ENCODE measurements at places on chromosomes 5 and 9.

- DNase-seq = no peak
- H3K27ac ChIP-seq = no peak overlapping the region
- H3K36me3 ChIP-seq = no peaks in the 10 kb centered on the region
- peaks cover 32% of the 10 kb centered on the region for H3K27me3 ChIP-seq
These were observed 4.8 kb downstream of the GAS1 start for GRCh38 chr9:86942281-86943200.

DNA sequence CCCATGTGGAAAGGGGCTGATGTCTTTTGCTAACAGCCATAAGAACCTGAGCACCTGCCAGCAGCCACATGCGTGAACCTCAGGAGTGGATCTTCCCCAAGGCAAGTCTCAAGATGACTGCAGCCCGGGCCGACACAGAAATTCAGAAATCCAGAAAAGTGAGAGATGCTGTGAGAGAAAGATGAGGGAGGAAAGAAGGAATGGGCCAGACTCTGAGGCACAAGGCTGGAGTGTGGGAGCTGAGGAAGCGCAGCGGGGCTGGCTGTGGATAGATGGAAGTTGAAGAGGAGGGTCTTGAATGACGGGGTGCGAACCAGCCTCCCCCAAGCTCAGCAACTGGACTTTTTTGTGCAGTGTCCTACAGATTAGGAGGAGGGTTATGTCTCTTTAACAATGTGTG, 337.8 kb downstream of the GADD45G start:
- H3K36me3 ChIP-seq = no peaks in the 10 kb centered on the region
- H3K4me3 ChIP-seq = no peak overlapping the region
- H3K4me1 ChIP-seq = peaks cover 24% of the 10 kb centered on the region
- peak overlapping the region; percentile 63 for H3K27ac ChIP-seq

DNA sequence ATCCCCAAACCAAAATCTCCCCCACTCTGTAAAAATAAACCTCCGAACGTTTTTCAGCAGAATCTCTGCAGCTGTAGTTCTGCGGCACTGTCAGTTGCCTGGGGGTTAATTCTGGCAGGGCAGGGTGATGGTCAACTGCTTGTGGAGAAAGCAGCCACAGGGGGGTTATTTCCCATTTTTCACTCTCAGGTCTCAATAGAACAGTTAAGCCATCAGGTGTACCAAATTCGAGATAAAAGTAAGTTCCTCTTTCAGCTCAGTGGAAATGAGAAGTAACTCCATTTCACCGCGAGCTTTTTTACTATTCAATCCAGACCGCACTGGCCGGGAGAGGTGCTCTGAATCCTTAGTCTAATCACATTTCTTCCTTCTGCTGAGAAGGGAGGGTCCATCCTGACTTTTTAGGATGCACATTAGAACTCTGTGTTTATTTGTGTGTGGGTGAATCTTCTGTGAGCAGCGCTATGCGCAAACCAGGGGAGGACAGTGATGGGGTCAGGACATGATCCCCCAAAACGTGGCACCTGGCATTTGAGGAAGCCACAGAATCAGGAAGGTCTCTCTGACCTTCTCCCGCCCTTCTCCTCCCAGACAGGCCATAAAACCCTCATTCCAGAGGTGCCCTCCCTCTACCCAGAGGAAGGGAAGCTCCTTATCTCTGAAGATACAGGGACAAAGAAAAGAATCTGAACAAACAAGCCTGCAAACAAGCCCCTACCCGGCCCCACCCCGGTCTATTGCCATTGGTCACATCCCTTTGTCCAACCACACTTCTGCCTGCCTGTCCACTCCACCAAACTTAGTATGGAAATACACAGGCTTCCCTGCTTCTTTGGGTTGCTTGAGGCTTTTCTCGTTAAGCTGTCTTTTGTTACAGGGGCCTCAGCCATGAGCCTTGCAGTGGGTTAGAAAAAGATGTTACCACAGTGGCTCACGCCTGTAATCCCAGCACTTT, 229.0 kb downstream of the ROR2 start:
- no peaks in the 10 kb centered on the region for H3K27me3 ChIP-seq
- no peaks in the 10 kb centered on the region for H3K36me3 ChIP-seq
- no peak overlapping the region for H3K27ac ChIP-seq
- H3K4me3 ChIP-seq = no peak overlapping the region
- DNase-seq = no peak

DNA sequence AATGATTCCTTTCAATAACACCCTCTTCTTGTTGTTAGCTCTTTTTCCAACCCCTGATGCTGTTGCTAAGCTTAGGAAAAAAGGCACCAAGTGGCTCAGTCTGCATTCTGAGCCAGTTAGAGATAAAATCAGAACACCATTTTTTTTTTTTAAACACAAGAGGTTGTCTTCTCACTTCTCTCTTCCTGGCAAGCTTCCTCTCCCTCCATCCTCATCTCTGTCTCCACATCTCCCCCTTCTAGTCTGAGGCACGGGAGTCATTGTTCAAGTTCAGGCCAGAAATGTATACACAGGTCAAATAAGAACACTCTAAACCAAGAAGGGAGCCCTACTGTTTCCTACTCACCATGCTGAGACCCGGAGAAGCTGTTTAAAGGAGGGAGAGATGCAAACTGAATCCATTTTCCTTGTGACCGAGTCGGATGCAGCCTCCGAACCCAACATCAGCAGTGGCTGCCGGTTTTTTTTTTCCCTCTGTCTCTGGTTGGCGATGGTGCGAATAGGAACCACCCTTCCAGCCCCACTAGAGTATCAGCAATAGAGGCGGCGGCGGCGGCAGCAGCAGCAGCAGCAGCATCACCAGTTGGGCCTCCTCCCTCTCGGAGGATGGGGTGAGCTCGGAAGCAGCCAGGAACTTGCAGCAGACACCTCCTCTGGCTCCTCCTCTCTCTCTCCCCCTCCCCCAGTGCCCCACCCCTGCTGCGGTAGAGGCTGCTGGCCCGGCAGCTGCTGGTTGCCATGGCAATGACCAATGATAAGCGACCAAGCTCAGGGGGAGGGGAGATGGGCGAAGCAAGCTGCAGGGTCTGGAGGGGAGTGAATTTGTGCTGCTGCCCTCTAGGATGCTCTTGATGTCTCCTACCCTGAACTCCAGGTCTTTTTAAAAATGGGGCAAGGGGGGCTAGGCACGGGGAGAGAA, at the start of gene JAKMIP2:
Gene JAKMIP2, minus strand, starts transcription at position 619 of the 919 bp plus-strand sequence. CDS start 110,922 bp downstream, outside the sequence.
- no peaks in the 10 kb centered on the region for H3K4me1 ChIP-seq
- H3K27ac ChIP-seq = no peak within 1 kb of the TSS
- H3K36me3 ChIP-seq = no peaks in the 10 kb centered on the region
- H3K27me3 ChIP-seq = peaks cover 3% of the 10 kb centered on the region
- peak; percentile 35 for DNase-seq

- peaks cover 11% of the 10 kb centered on the region for H3K4me1 ChIP-seq
- no peak overlapping the region for H3K4me3 ChIP-seq
- DNase-seq = peak; percentile 20
- H3K27me3 ChIP-seq = no peaks in the 10 kb centered on the region
- H3K36me3 ChIP-seq = no peaks in the 10 kb centered on the region
- no peak overlapping the region for H3K27ac ChIP-seq
These were observed 49.0 kb downstream of the PSD2 start for GRCh38 chr5:139844472-139845145.

GRCh38 chr9:106310782-106311181, 552.2 kb upstream of the ZNF462 start:
- no peaks in the 10 kb centered on the region for H3K27me3 ChIP-seq
- no peaks in the 10 kb centered on the region for H3K4me1 ChIP-seq
- no peak for DNase-seq
- no peak overlapping the region for H3K27ac ChIP-seq
- no peak overlapping the region for H3K4me3 ChIP-seq

DNA sequence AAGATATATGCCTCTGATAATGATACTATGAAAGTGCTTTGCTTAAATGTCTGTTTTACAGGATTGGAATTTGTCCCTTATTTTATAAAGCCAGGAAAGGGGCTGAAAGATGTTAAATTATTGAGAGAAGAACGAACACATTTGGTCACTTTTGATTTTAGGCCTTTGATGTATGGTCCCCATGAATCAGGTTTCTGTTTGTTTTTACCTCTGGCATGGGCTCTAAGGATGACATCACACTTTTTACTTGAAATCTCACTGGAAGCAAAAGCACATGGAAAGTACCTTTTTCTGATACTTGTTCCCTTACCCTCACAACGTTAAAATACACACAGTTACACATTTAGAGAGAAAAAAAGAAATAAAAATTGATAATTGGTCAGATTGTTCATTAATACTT, 6.9 kb downstream of the OTULIN start:
- no peak overlapping the region for H3K27ac ChIP-seq
- H3K4me1 ChIP-seq = peaks cover 26% of the 10 kb centered on the region
- no peaks in the 10 kb centered on the region for H3K36me3 ChIP-seq
- H3K27me3 ChIP-seq = no peaks in the 10 kb centered on the region
- no peak overlapping the region for H3K4me3 ChIP-seq
- no peak for DNase-seq

- H3K27ac ChIP-seq = no peak within 1 kb of the TSS
- no peak within 1 kb of the TSS for H3K4me3 ChIP-seq
- peaks cover 29% of the 10 kb centered on the region for H3K27me3 ChIP-seq
- no peaks in the 10 kb centered on the region for H3K36me3 ChIP-seq
- DNase-seq = no peak
These were observed at the start of gene CTNND2 for GRCh38 chr5:11904265-11904906. CTNND2 (minus strand) TSS chr5:11904446; CDS start chr5:11903853, 593 bp downstream.

DNA sequence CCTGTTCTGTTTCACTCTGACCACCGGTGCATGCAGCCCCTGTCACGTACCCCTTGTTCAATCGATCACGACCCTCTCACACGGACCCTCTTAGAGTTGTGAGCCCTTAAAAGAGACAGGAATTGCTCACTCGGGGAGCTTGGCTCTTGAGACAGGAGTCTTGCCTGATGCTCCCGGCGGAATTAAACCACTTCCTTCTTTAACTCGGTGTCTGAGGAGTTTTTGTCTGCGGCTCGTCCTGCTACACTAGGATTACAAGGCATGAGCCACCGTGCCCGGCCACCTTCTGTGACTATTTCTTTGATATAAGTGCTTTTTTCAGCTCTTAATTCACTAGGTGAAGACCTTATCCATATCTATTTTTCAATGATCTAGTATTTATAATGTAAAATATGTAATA, 167.5 kb downstream of the TTC39B start:
- H3K4me3 ChIP-seq = no peak overlapping the region
- H3K36me3 ChIP-seq = no peaks in the 10 kb centered on the region
- peaks cover 4% of the 10 kb centered on the region for H3K4me1 ChIP-seq
- H3K27ac ChIP-seq = no peak overlapping the region
- no peak for DNase-seq

DNA sequence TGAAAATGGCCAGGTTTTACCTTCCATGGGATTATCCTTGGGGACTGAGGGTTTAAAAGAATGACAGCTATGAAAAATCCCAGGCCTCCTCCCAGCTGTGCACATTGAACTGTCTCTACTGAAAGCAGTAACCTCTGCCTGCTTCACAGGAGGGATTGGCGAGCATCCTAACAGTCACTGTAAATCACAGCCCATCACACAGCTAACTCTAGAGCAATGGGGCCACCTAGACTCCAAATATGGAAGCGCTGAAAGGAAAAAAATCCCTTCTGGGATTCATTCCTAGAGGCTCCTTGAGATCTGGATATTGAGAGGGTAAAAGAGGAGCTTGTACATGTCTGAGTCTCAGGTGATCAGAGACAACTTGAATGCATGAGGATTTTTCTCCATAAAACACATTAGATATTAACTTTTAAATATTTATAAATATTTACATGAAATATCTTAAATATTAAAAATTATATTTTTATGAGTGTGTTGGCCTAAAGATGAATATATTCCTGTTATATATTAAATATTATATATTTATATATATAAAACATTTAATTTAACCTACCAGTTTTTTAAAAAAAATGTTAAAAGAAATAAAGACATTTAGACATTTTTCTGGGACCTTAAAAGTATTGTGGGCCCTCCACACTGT, 133.8 kb upstream of the SLC24A2 start:
- H3K4me1 ChIP-seq = no peaks in the 10 kb centered on the region
- H3K4me3 ChIP-seq = no peak overlapping the region
- no peak overlapping the region for H3K27ac ChIP-seq

GRCh38 chr9:76887003-76887821, 18.7 kb downstream of the PRUNE2 start:
- H3K27me3 ChIP-seq = no peaks in the 10 kb centered on the region
- H3K4me3 ChIP-seq = no peak overlapping the region
- no peaks in the 10 kb centered on the region for H3K36me3 ChIP-seq
- H3K27ac ChIP-seq = peak overlapping the region; percentile 9
- no peaks in the 10 kb centered on the region for H3K4me1 ChIP-seq
- DNase-seq = no peak

DNA sequence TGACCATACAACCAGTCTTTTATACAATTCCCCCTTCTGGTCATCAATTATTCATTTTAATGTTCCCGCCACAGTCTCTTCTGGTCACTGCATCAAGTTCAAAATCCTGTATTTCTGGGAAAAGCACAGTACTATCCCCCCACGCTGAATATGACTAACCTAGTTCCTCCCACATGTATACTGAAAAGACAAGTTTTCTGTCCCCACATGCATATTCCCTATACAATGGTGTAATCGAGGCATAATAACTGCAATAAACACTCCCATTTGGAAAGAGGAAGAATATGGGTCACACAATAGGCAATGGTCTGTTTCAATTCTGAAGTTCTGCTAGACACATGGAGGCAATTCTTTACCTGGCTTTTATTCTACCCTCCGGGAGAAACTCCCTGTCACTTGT, 344.9 kb downstream of the EFNA5 start:
- H3K4me3 ChIP-seq = no peak overlapping the region
- no peaks in the 10 kb centered on the region for H3K4me1 ChIP-seq
- no peaks in the 10 kb centered on the region for H3K27me3 ChIP-seq
- H3K36me3 ChIP-seq = no peaks in the 10 kb centered on the region
- no peak for DNase-seq
- no peak overlapping the region for H3K27ac ChIP-seq

DNA sequence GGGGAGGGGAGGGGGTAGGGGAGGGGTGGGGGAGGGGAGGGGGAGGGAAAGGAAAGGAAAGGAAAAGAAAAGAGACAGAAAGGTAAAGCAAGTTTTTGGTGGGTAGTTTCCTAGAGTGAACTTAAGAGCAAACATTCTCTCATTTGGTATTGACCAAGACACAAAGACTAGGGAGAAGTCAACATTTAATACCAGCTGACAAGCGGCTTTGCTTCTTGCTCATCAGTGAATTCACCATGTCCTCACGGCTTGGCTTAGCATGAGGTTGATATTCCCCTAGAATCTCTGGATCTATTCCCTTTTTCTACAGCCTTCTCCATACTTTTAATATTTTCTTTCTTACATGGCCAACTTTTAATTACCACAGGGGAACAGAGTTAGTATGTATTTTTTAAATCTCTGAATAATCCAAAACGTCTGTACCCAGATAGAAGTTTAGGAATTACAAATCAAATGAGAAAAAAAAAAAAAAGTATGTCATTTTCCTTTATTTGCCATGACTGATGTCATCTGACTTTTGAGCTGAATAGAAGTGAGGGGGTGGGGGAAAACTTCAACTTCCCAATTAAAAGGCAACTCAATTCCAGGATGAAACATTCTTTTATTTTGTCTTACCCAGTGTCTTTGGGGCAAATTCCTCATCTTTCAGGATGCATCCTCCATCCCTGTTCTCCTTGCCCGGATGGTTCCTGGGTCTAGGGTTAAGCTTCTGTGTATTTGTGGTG, 40.1 kb upstream of the GLIS3 start:
- DNase-seq = no peak
- no peaks in the 10 kb centered on the region for H3K36me3 ChIP-seq
- no peak overlapping the region for H3K4me3 ChIP-seq

- no peak overlapping the region for H3K27ac ChIP-seq
- DNase-seq = no peak
- no peak overlapping the region for H3K4me3 ChIP-seq
- H3K36me3 ChIP-seq = no peaks in the 10 kb centered on the region
- H3K4me1 ChIP-seq = no peaks in the 10 kb centered on the region
These were observed 149.3 kb upstream of the COL5A1 start for GRCh38 chr9:134492281-134492691.

Measured in gastrocnemius medialis (tissue), 4 donors.